ENCODE measurements at places on chromosomes 3 and 15.

DNA sequence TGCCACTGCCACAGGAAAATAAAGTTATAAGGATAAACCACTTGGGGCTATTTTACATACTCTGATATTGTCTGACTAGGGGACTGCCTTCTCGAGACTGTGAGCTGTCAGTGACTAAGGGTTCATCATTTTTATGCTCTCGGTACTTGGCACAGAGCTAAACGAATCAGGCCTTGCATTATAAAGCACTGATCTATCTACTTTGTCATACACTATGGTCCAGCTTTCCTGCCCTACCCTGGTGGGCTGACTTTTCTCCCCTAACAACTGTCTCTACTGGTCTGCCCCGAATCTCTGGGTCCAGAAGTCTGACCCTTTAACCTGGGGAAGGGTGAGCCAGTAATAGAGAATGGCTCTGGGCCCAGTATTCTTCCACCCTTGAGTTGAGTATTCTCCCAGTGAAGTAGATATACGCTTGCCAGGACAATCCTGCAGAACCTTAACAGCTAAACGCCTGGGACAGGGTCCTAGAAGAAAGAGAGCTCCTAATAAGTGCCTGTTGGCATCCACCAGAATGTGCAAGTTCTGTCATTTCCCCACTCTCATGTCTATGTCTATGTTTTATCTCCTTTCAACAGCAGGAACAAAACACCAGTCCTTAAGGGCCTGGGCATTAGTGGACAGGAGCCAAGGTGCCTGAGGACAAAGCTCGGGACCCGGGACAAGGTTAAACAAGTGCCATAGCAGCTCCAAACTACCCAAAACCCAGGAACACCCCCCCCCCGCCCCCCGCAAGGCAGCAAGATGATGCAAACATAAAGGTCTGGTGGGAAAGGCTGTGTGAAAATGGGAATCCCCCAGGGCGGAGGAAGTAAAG lies 1.2 kb downstream of the LARP6 start:
- H3K36me3 ChIP-seq, result no peaks in the 10 kb centered on the region
- H3K4me1 ChIP-seq, result peaks cover 7% of the 10 kb centered on the region
- H3K4me3 ChIP-seq, result peak overlapping the region; percentile 70
- DNase-seq, result no peak

DNA sequence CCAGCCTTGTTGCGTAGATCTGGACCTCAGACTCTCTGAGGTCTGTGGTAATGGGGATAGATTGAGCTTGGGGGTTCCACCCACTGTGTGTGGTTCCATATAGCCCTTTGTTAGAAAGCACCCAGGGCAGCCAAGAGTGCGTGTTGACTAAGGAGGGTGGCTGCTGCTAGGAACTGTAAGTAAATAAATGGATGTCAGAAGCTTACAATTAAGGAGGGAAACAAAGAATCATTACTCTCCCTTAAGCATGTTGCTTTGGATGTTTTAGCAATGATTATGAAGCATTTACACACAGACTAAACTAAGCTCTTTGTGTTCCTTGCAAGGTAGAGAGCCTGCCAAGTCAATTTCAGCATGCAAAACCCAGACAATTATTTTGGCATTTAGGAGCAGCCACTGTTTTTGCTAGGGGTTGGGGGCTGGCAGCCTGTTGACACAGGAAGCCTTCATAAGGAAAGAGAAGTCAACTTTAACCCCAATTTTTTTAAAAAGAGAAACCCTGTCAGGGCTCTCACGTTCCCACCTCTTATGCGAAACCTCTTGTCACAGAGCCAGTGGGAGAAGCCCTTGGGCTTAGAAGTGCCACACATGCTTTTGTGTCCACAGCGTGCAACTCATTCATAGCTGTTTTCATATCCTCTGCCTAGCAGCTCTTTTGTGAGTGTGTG lies 127.8 kb downstream of the CMSS1 start:
- no peak overlapping the region for H3K27ac ChIP-seq
- H3K27me3 ChIP-seq, result no peaks in the 10 kb centered on the region
- H3K4me3 ChIP-seq, result no peak overlapping the region
- H3K4me1 ChIP-seq, result peaks cover 9% of the 10 kb centered on the region
- DNase-seq, result no peak
- H3K36me3 ChIP-seq, result no peaks in the 10 kb centered on the region

GRCh38 chr3:165455360-165455759 lies 259.2 kb upstream of the SLITRK3 start:
- no peak overlapping the region for H3K4me3 ChIP-seq
- no peaks in the 10 kb centered on the region for H3K27me3 ChIP-seq
- no peak for DNase-seq
- H3K27ac ChIP-seq, result no peak overlapping the region
- no peaks in the 10 kb centered on the region for H3K4me1 ChIP-seq

GRCh38 chr3:166351461-166351860 lies 514.2 kb upstream of the BCHE start:
- H3K4me1 ChIP-seq, result no peaks in the 10 kb centered on the region
- DNase-seq, result no peak
- no peak overlapping the region for H3K4me3 ChIP-seq
- no peak overlapping the region for H3K27ac ChIP-seq
- no peaks in the 10 kb centered on the region for H3K27me3 ChIP-seq

DNA sequence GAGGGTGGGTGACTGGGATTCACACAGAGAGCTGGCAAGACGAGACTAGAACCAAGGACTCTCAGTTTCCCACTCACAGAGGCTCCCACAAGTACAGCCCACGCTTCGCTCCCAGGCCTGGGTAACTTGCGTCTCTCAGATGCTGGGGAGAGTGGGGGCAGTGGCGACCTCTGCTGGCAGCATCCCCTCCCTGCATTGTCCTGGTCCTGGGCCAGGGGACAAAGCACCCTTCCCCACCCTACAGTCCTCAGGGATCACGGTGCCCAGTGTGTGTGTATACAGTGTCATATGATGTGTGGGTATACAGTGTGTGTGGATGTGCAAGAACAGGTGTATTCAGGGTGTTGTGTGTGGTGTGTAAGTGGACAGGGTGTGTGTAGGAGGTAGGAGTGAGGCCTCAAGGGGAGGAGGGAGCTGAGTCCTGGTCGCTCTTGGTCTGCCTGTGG lies 12.8 kb downstream of the VILL start:
- H3K4me1 ChIP-seq, result peaks cover 6% of the 10 kb centered on the region
- H3K27ac ChIP-seq, result no peak overlapping the region
- peaks cover 2% of the 10 kb centered on the region for H3K36me3 ChIP-seq
- peaks cover 4% of the 10 kb centered on the region for H3K27me3 ChIP-seq

GRCh38 chr15:39869254-39869653 lies 50.8 kb downstream of the GPR176 start:
- no peak for DNase-seq
- no peaks in the 10 kb centered on the region for H3K36me3 ChIP-seq
- no peaks in the 10 kb centered on the region for H3K4me1 ChIP-seq

DNA sequence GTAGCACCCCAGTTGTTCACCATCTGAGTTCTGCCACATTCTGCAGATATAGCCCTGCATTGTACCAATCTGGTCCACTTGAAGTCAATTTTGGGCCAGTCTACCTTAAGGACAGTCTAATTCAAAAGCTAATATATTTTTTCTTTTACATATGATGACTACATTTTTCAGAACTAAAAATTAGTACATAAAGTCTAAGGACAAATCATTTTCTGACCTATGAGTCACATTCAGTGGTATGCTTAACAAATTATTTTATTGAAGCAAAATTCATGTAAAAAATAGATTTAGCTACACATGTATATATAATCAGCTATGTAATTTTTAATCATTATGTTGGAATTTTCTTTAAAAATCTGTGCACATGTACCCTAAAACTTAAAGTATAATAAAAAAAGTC lies 52.1 kb upstream of the IL12A start:
- no peaks in the 10 kb centered on the region for H3K36me3 ChIP-seq
- no peak for DNase-seq
- H3K4me3 ChIP-seq, result no peak overlapping the region
- no peaks in the 10 kb centered on the region for H3K4me1 ChIP-seq
- no peak overlapping the region for H3K27ac ChIP-seq

DNA sequence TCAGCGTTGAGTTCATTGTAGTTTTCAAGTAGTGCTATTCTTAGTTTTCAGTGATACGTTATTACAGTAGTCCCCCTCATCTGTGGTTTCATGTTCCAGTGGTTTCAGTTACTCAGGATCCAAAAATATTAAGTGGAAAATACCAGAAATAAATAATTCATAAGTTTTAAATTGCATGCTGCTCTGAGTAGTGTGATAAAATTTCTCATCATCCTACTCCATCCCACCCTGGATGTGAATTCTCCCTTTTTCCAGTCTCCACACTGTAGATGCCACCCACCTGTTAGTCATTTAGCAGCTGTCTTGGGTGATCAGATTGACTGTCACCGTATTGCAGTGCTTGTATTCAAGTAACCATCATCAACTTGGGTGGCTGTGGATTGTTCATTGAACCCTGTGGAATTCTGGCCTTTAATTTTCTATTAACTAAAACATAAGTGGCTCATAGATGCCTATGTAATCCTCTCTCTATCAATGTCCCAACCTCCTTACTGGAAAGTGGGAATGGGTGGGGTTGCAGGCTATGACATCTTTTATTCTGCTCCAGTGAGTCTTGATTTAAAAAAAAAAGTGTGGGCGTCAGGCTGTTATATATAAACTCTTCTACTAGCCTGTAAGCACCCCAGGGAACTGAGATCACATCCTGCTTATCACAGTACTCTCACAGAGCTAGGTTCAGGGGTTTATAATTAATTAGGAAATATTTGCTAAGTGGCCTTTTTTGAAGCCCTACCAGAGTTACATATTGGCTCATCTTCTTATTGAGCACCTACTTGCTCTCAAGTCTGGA lies 97.5 kb downstream of the CFAP20DC start:
- no peak overlapping the region for H3K4me3 ChIP-seq
- no peak overlapping the region for H3K27ac ChIP-seq
- no peaks in the 10 kb centered on the region for H3K27me3 ChIP-seq
